ENCODE measurements at places on chromosomes 4 and X.

DNA sequence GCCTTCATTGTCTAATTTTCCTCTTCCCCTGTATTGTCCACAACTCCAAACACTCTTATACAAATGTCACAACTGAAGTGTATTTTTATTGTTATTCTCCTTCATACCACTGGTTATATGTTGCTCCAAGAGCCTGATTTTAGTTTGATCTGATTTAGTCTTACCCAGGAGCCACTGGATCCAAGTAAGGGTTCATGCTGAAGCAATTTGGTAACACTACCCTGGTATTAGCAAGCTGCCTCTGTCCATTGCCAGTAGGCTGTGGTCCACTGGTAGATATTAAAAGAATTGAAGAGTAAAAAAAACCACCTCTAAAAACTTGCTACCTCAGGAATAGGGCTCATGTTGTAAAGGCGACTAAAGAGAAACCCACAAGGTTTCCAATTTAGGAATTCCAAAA is 41.2 kb downstream of the AMOT start:
- no peak overlapping the region for H3K4me3 ChIP-seq
- no peak for DNase-seq
- H3K36me3 ChIP-seq = peaks cover 4% of the 10 kb centered on the region
- no peaks in the 10 kb centered on the region for H3K27me3 ChIP-seq
- H3K4me1 ChIP-seq = no peaks in the 10 kb centered on the region
- H3K27ac ChIP-seq = no peak overlapping the region

DNA sequence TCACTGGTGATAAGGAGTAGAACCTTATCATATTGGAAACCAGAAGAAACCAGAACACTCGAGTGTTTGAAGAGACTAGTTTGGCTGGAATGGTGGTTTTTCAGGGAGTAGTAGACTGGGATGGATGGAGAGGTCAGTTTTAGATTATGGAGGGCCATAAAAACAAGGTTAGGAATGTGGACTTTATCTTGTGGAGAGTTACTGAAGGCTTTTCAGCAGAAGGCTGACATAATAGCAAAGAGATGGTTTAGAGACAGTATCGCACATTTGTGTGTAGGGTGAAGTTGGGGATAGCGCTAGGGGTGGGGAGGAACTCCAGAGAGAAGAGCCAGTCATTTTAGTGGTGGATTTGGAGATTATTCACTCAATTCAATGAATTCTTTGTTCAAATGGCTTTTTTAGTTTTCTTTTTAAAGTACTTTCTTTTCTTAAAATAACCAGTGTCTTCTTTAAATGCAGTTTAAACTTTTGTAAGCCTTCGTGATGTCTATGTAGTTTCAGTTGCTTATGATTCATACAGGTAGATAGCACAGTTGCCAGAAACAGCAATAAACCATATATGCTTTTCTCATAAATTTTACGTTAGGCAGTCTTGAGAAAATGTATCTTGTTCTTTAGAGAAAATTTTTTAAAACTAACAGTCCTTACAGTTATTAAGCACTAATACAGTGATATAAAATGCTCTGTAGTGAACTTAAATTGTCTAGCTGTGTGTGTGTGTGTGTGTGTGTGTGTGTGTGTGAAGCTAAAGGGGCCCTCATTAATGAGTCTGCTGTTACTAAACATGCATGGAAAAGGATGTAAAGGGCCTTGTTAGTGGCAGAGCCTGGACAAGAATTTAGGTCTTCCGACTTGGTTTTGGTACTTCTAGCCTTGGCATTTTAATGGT is 3.8 kb downstream of the ARHGAP10 start:
- no peaks in the 10 kb centered on the region for H3K36me3 ChIP-seq
- H3K4me3 ChIP-seq = peak overlapping the region; percentile 33
- peak overlapping the region; percentile 32 for H3K27ac ChIP-seq
- peaks cover 40% of the 10 kb centered on the region for H3K4me1 ChIP-seq

DNA sequence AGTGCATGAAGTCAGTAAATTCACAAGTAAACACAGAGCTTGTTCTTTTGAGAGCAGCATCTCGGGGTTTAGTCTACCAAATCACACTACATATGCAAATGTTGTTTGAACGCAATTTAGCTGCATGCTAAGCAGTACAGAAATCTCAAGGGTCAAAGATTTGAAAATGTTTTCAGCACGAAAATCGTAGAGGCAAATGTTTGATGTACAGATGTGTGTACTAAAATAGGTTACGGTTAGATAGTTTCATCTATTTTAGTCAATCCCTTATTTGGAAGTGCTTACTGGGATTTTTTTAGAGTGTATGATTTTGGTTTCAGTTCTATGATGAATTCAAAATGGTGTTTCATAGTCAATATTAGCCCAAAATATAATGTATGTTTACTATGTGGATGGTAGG is 1928.2 kb upstream of the TENM3 start:
- no peaks in the 10 kb centered on the region for H3K27me3 ChIP-seq
- H3K4me3 ChIP-seq = no peak overlapping the region
- DNase-seq = no peak
- no peak overlapping the region for H3K27ac ChIP-seq
- no peaks in the 10 kb centered on the region for H3K4me1 ChIP-seq

GRCh38 chrX:86148594-86148993 is 343 bp downstream of the DACH2 start:
- peaks cover 13% of the 10 kb centered on the region for H3K4me1 ChIP-seq
- no peak for DNase-seq
- no peak overlapping the region for H3K27ac ChIP-seq
- H3K4me3 ChIP-seq = peak overlapping the region; percentile 76

GRCh38 chrX:124467202-124467601 is 120.8 kb downstream of the SH2D1A start:
- no peaks in the 10 kb centered on the region for H3K4me1 ChIP-seq
- no peaks in the 10 kb centered on the region for H3K36me3 ChIP-seq
- no peak overlapping the region for H3K27ac ChIP-seq
- no peaks in the 10 kb centered on the region for H3K27me3 ChIP-seq
- no peak overlapping the region for H3K4me3 ChIP-seq
- DNase-seq = no peak

GRCh38 chr4:1459081-1459721 is 53.0 kb upstream of the NKX1-1 start:
- H3K27ac ChIP-seq = no peak overlapping the region
- peaks cover 2% of the 10 kb centered on the region for H3K4me1 ChIP-seq
- no peak for DNase-seq
- H3K27me3 ChIP-seq = peaks cover 24% of the 10 kb centered on the region
- peaks cover 6% of the 10 kb centered on the region for H3K36me3 ChIP-seq
- H3K4me3 ChIP-seq = no peak overlapping the region

DNA sequence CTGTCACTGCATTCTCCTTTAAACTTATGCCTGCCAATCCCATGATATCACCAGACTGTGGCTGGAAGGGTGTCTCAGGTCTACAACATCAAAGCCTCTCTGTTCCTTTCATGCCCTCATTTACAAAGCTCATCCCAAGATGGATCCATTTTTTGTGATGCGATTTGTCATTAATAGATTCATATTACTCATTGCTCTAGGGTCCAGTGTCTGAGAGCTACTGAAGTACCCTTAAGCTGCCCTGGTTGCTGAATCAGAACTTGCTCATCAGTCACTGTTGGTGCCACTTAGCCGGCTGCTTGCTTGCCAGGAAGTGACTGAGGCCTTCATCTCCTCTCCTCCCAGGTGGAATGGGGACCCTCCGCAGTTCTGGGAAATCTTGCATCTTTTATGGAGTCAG is 395.5 kb upstream of the BOD1L1 start:
- H3K36me3 ChIP-seq = no peaks in the 10 kb centered on the region
- DNase-seq = no peak
- no peaks in the 10 kb centered on the region for H3K27me3 ChIP-seq
- no peak overlapping the region for H3K27ac ChIP-seq
- H3K4me3 ChIP-seq = no peak overlapping the region
- no peaks in the 10 kb centered on the region for H3K4me1 ChIP-seq

DNA sequence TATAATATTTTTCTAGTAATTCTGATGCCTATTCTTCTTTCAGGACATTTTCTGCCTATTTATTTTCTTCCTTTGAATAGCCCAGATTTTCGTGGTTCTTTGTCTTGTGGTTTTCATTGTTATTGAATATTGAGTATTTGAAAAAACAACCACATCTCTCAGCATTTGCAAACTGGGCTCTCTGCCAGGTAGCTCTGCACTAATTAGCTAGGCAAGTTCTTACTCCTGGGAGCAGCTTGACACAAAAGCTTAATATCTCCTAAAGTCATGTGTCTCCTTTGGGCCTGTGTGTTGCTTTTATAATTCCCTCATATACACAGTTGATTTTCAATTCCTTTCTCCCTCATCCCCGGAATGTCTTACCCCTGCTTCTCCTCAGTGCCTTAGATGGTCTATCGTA is 413.5 kb upstream of the GRIA3 start:
- H3K4me3 ChIP-seq = no peak overlapping the region
- no peak for DNase-seq
- no peak overlapping the region for H3K27ac ChIP-seq

- peaks cover 9% of the 10 kb centered on the region for H3K4me1 ChIP-seq
- H3K27ac ChIP-seq = no peak overlapping the region
- H3K36me3 ChIP-seq = no peaks in the 10 kb centered on the region
- no peak overlapping the region for H3K4me3 ChIP-seq
- no peaks in the 10 kb centered on the region for H3K27me3 ChIP-seq
Measured at GRCh38 chrX:21975812-21976211, 35.3 kb downstream of the SMS start.

- H3K27ac ChIP-seq = no peak overlapping the region
- no peaks in the 10 kb centered on the region for H3K36me3 ChIP-seq
- no peak overlapping the region for H3K4me3 ChIP-seq
- H3K27me3 ChIP-seq = no peaks in the 10 kb centered on the region
Measured at GRCh38 chr4:34250562-34250961, 1993.8 kb downstream of the ARAP2 start.

- H3K4me1 ChIP-seq = peaks cover 17% of the 10 kb centered on the region
- peak; percentile 86 for DNase-seq
- H3K4me3 ChIP-seq = peak within 1 kb of the TSS; percentile 98
- no peaks in the 10 kb centered on the region for H3K36me3 ChIP-seq
- H3K27ac ChIP-seq = peak within 1 kb of the TSS; percentile 99
Measured at GRCh38 chr4:169611991-169612870, at the start of gene NEK1. Gene NEK1 (minus strand): TSS chr4:169612583. CDS start chr4:169602630, 9,953 bp downstream.

- H3K27me3 ChIP-seq = no peaks in the 10 kb centered on the region
- DNase-seq = no peak
- H3K36me3 ChIP-seq = no peaks in the 10 kb centered on the region
Measured at GRCh38 chrX:105460376-105460775, 239.9 kb upstream of the TEX13A start.

DNA sequence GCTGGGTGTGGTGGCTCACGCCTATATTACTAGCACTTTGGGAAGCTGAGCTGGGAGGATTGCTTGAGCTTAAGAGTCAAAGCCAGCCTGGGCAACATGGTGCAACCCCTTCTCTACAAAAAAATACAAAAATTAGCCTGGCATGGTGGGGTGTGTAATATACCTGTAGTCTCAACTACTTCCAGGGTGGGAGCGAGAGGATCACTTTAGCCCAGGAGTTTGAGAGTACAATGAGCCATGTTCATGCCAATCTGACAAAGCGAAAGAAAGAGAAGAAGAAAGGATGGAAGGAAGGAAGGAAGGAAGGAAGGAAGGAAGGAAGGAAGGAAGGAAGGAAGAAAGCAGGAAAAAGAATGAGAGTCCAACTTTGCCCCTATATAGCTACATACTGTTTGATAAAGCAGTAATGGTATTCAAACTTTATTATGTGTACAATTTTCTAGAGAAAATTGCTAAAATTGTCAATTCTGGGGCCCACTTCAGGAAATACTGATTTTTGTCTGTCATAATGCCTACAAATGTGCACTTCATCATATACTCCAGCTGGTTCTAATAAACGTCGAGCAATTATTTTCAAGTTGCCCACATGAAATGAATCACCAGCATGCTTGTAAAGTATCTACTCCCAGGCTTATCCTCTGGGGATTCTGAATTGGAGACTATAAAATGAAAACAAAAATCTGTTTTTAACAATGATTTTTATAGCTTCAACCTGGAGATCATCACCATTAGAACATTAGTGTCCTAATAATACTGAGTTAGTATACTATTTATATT is 132.3 kb downstream of the NDST4 start:
- H3K27me3 ChIP-seq = no peaks in the 10 kb centered on the region
- no peak overlapping the region for H3K4me3 ChIP-seq
- H3K4me1 ChIP-seq = no peaks in the 10 kb centered on the region
- no peak for DNase-seq
- no peak overlapping the region for H3K27ac ChIP-seq

- H3K4me3 ChIP-seq = no peak overlapping the region
- H3K4me1 ChIP-seq = no peaks in the 10 kb centered on the region
- no peaks in the 10 kb centered on the region for H3K36me3 ChIP-seq
- no peak overlapping the region for H3K27ac ChIP-seq
- H3K27me3 ChIP-seq = no peaks in the 10 kb centered on the region
Measured at GRCh38 chrX:135437867-135438733, 16.4 kb downstream of the SMIM10L2A start.

GRCh38 chr4:112975567-112976355 is 73.7 kb upstream of the ANK2 start:
- DNase-seq = no peak
- no peak overlapping the region for H3K4me3 ChIP-seq
- H3K27me3 ChIP-seq = peaks cover 2% of the 10 kb centered on the region

GRCh38 chr4:182420189-182420588 is 177.0 kb downstream of the TENM3 start:
- no peaks in the 10 kb centered on the region for H3K4me1 ChIP-seq
- H3K27me3 ChIP-seq = peaks cover 3% of the 10 kb centered on the region
- no peaks in the 10 kb centered on the region for H3K36me3 ChIP-seq
- no peak for DNase-seq
- no peak overlapping the region for H3K4me3 ChIP-seq
- H3K27ac ChIP-seq = no peak overlapping the region

DNA sequence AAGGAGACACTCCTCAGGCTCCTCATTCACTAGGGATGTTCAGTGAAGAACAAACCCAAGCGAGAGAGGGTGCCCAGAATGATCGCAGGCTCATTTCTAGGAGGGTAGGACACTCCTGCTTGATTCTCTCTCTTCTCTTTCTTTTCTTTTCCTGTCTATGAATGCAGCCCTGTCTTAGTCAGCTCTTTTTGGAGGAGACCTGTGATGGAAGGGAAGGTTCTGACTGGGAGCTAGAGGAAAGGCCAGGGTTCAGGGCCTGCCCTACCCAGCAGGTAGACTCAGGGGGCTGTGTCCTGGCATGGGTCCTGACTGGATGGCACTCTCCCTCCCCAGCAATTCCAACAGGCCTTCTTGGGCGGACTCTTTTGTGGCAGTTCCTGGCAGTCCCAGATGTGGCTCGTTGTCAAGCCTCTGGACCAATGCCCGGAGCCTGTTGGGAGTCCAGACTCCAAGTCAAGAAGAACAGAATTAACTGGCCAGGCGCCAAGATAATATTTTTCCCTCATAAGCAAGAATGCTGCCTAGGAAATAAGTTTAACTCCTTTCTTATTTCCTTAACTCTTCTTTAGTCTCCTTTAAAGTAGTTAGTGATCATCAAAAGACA is 139.4 kb upstream of the SCML1 start:
- H3K36me3 ChIP-seq = peaks cover 2% of the 10 kb centered on the region
- no peak overlapping the region for H3K27ac ChIP-seq
- no peak overlapping the region for H3K4me3 ChIP-seq
- DNase-seq = no peak
- H3K4me1 ChIP-seq = peaks cover 4% of the 10 kb centered on the region

Measured in T-helper 17 cell (primary cell).